Left kidney (tissue), 8 donors: ENCODE measurements at places on chromosomes 2 and 18. TPM values are rescaled to one million over a fixed set of nuclear protein-coding genes. Genes with fewer than 3 reads are reported as not detected.

DNA sequence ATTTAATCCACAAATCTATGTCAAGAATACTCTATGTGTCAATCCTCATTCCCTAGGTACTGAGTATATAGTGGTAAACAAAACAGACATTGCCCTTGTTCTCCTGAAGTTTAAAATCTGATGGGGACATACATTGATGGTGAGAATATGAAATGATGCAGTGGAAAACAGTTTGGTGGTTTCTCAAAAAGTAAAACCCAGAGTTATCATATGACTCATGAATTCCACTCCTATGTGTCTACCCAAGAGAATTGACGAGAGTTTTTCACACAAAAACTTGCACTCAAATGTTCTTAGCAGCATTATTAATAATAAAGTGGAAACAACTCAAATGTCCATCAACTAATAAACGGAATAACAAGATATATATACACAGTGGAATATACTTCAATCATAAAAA lies 586.7 kb downstream of the CCDC85A start:
- DNase-seq: no peak

DNA sequence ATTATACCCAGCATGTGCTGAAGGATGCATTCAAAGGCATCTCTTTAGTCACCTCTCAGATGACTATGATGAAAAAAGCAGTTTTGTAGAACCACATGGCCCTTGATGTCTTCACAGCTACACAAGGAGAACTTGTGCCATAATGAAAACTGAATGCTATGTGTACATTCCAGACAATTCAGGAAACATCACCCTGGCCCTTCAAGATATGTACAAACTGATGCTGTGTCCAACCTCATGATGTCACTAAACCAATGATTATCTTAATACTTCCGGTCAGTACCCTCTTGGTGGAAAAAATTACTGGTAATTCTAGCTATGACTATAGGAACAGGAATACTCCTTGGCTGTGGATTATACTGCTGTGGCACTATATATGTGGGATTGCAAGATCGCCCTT lies 20.0 kb downstream of the DUSP11 start:
- DNase-seq: no peak

GRCh38 chr2:131027566-131028528 lies 65.4 kb downstream of the FAM168B start:
- no peak for DNase-seq

DNA sequence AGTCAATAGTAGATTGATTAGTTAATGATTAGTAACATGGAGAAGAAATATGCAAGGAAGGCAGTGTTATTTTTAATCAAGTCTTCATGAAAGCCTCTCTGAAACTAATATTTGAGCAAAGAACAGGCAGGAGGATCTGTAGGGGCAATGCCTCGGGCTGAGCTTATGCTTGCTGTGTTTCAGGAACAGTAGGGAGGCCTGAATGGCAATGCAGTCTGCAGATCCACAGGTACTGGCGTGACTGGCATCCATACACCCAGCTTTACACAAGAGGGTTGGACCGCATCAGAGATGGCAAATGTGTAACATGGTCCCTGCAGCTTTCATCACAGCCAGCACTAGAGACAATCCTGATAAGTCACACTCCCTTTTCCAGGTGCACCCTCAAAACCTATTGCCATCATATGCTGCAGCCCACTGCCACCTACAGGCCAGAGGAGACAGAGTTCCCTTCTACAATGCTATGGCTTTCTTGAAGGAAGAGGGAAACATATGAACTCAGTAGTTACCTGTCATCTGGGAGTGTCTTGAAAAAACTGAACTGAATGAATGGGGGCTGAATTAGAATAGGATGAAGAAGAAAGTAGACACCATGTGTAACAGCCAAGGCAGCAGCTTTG lies 582.4 kb upstream of the RAB6C start:
- DNase-seq: peak; percentile 51

GRCh38 chr2:211798868-211799267 lies 739.7 kb downstream of the ERBB4 start:
- DNase-seq: no peak

GRCh38 chr2:126769118-126769517 lies 113.2 kb downstream of the GYPC start:
- no peak for DNase-seq

DNA sequence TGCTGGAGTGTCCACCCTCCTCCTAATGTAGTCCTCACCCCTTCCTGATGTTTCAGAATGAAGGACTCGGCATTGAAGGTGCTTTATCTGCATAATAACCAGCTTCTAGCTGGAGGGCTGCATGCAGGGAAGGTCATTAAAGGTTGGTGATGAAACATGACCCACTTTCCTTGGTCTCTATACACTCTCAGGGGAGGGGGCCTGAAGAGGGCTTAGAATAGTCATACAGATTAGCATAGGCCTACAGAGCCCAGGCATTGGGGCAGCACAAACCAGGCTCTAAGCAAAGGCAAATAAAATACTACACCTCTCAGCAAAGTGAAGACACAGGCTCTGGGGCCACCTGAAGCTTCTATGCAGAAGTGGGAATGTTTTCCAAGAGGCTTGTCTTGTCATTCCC lies 1.8 kb downstream of the IL36RN start:
- no peak for DNase-seq

- DNase-seq: no peak
Observed at GRCh38 chr2:237296756-237297155, 117.2 kb downstream of the COL6A3 start.

Gene SDC1
- polyA plus RNA-seq: 22.2 TPM

- no peak for DNase-seq
Observed at GRCh38 chr2:25388491-25388890, 46.8 kb upstream of the DNMT3A start.

GRCh38 chr2:216306868-216307267 lies 65.4 kb downstream of the MARCHF4 start:
- DNase-seq: no peak

Gene SLC11A1
- polyA plus RNA-seq: 0.58 TPM
